Tibial nerve (tissue), 4 donors: ENCODE measurements at places on chromosomes 5 and 9. TPM values are rescaled to one million over a fixed set of nuclear protein-coding genes. Genes with fewer than 3 reads are reported as not detected.

GRCh38 chr5:157025093-157025698 is 33.7 kb downstream of the HAVCR1 start:
- H3K27me3 ChIP-seq: no peaks in the 10 kb centered on the region
- H3K4me3 ChIP-seq: no peak overlapping the region
- no peaks in the 10 kb centered on the region for H3K4me1 ChIP-seq
- DNase-seq: no peak

NINJ1 gene
- 65.9 TPM for total RNA-seq

GRCh38 chr9:84845956-84846900 is 176.7 kb downstream of the NTRK2 start:
- no peaks in the 10 kb centered on the region for H3K4me1 ChIP-seq
- no peak overlapping the region for H3K27ac ChIP-seq
- no peaks in the 10 kb centered on the region for H3K27me3 ChIP-seq
- H3K4me3 ChIP-seq: no peak overlapping the region
- DNase-seq: no peak

RANBP3L gene
- total RNA-seq: 21.6 TPM

- H3K36me3 ChIP-seq: no peaks in the 10 kb centered on the region
- H3K27me3 ChIP-seq: no peaks in the 10 kb centered on the region
- DNase-seq: no peak
- no peak overlapping the region for H3K4me3 ChIP-seq
- H3K27ac ChIP-seq: no peak overlapping the region
These were observed 197.1 kb upstream of the HCN1 start for GRCh38 chr5:45893309-45893708.

DNA sequence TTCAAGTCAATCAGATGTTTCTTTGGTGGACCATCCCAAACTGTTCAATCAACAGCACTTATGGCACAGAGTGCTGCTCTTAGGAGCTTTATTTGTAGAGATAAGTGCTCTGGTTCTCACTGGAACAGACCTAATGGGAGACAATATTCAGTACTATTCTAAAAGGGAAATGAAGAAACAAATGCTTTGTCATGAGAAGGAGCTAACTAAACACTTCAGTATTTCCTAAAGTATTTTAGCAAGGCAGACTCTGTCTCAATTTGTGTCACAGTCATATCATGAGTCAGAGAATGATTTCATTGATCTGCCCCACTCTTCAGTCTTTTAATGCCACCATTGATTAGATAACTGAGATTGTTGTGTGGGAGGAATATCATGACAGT is 175.3 kb downstream of the SLF1 start:
- H3K27me3 ChIP-seq: no peaks in the 10 kb centered on the region
- H3K4me1 ChIP-seq: no peaks in the 10 kb centered on the region
- H3K27ac ChIP-seq: peak overlapping the region; percentile 79
- H3K4me3 ChIP-seq: no peak overlapping the region
- H3K36me3 ChIP-seq: no peaks in the 10 kb centered on the region

- no peak overlapping the region for H3K27ac ChIP-seq
- no peaks in the 10 kb centered on the region for H3K27me3 ChIP-seq
- DNase-seq: no peak
- H3K4me1 ChIP-seq: no peaks in the 10 kb centered on the region
- H3K36me3 ChIP-seq: no peaks in the 10 kb centered on the region
- no peak overlapping the region for H3K4me3 ChIP-seq
These were observed 160.9 kb upstream of the SLC30A5 start for GRCh38 chr5:68932830-68933434.

TLX3 gene
- not detected for total RNA-seq

- no peaks in the 10 kb centered on the region for H3K36me3 ChIP-seq
- H3K27me3 ChIP-seq: no peaks in the 10 kb centered on the region
- no peak overlapping the region for H3K4me3 ChIP-seq
- no peak overlapping the region for H3K27ac ChIP-seq
- peaks cover 41% of the 10 kb centered on the region for H3K4me1 ChIP-seq
These were observed 821 bp upstream of the VCP start for GRCh38 chr9:35073279-35073612.

GRCh38 chr9:108552459-108553040 is 303.2 kb downstream of the ACTL7B start:
- no peaks in the 10 kb centered on the region for H3K27me3 ChIP-seq
- H3K27ac ChIP-seq: no peak overlapping the region
- H3K4me3 ChIP-seq: no peak overlapping the region
- no peak for DNase-seq

NMUR2 gene
- total RNA-seq: not detected

SOWAHA gene
- 0.44 TPM for total RNA-seq

SAXO1 gene
- not detected for total RNA-seq

APBA1 gene
- total RNA-seq: 14.4 TPM

DNA sequence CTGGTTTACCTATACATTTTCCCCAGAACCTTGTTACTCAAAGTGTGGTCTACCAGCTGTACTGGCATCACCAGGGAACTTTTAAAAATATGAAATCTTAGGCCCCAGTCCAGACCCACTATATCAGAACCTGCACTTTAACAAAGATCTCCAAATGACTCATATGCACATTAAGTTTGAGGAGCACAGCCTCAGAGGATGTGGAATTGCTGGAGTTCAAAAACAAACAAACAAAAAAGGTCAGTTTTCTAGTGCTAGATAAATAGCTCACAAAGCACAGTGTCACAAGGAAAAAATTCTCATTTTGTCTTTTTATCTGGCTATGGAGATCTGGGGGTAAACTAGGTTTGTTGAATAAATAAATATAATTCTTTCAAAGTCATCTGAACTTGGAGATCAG is 68.9 kb upstream of the ANKRD55 start:
- DNase-seq: no peak
- peaks cover 6% of the 10 kb centered on the region for H3K4me1 ChIP-seq
- no peak overlapping the region for H3K4me3 ChIP-seq
- H3K27ac ChIP-seq: no peak overlapping the region
- H3K36me3 ChIP-seq: no peaks in the 10 kb centered on the region
- no peaks in the 10 kb centered on the region for H3K27me3 ChIP-seq

ERAP2 gene
- 13.9 TPM for total RNA-seq

- no peak overlapping the region for H3K27ac ChIP-seq
- no peaks in the 10 kb centered on the region for H3K36me3 ChIP-seq
- DNase-seq: no peak
- no peak overlapping the region for H3K4me3 ChIP-seq
- H3K4me1 ChIP-seq: no peaks in the 10 kb centered on the region
These were observed 93.7 kb downstream of the ENC1 start for GRCh38 chr5:74546796-74547195.

DNA sequence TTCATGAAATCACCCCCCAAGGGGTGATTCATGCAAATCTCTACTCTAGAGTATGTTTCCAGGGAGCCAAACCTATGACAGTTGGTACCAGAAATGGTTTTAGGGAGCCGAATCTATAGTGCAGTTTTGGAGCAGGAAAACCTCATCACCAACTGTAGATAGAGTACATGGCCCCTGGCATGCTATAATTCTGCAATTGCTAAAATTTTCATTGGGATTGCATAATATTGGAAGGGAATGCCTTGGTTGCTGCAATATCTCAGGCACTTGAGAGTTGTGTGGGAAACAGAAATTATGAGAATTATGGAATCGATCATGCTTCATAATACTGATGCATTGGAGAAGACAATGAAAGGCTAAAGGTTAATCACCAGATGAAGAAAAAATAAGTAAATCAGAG is 148.2 kb upstream of the PLPPR1 start:
- DNase-seq: no peak
- no peak overlapping the region for H3K27ac ChIP-seq
- no peaks in the 10 kb centered on the region for H3K27me3 ChIP-seq
- H3K4me1 ChIP-seq: no peaks in the 10 kb centered on the region
- no peak overlapping the region for H3K4me3 ChIP-seq

DNA sequence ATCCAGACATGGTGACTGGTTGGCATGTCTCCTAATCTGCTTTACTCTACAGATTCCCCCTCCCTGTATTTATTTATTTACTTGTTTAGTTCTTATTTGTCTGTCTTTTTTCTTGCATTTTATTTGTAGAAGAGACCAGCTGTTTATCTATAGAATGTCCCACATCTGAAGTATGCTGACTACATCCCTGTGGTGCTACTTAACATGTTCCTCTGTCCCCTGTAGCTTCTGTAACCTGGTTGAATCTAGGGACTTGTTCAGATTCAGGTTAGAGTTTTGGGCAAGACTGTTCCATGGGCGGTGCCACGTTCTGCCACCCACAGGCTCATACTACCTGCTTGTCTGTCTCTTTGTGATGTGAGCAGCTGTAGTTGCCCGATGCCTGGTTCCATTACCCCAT is 23.5 kb downstream of the DUSP1 start:
- H3K27ac ChIP-seq: no peak overlapping the region
- H3K4me3 ChIP-seq: no peak overlapping the region
- no peaks in the 10 kb centered on the region for H3K4me1 ChIP-seq

COL15A1 gene
- total RNA-seq: 34.3 TPM

- no peaks in the 10 kb centered on the region for H3K4me1 ChIP-seq
- H3K36me3 ChIP-seq: no peaks in the 10 kb centered on the region
- DNase-seq: no peak
- H3K4me3 ChIP-seq: no peak overlapping the region
- no peak overlapping the region for H3K27ac ChIP-seq
- H3K27me3 ChIP-seq: no peaks in the 10 kb centered on the region
These were observed 22.3 kb upstream of the RHOBTB3 start for GRCh38 chr5:95708876-95709275.

DNA sequence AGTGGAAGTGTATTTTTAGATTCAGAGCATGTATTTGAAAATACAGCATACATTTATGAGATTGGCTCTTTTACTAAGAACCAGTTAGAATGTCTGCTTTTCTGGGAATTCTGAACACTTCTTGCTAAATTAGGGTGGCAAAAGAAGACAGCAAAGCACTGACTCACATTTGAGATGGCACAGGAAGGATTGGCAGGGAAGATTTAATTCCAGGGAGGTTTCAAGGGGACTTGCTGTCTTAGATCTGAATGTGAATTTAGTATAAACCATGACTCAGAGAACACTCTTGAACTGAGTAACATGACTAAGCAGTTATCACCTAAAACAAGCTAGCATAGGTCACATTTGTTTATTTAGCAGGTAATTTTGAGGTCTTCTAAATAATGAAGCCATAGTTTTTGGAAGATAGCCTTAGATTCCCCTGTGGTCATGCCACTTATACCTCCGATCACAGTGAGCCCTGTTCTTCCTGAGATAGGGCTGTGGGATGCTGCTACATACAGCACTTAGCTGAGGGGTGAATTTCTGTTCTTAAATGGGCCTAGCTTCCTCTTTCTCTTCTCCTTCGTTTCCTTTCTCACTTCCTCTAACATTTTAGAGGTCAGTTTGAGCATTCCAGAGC is 173.8 kb downstream of the PCSK1 start:
- peak overlapping the region; percentile 67 for H3K27ac ChIP-seq
- no peaks in the 10 kb centered on the region for H3K4me1 ChIP-seq
- no peak for DNase-seq

ARHGEF37 gene
- 53.0 TPM for total RNA-seq

PCDH1 gene
- 19.9 TPM for total RNA-seq

DNA sequence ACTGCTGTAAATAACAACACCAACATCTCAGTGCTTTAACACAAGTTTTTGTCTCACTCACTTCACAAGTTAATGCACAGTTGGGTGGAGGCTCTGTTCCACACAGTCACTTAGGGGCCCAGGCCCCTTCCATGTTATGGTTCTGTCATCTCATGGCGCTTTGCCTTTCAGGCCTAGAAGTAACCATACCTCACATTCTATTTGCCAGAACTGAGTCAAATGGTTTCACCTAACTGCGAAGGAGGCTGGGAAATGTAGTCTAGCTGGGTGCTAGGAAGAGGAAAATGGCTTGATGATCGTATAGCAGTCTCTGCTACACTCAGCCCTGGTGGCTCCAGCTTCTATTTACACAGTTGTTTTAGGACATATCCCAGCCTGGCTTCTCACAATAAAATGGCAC is 23.1 kb upstream of the MVB12B start:
- H3K4me3 ChIP-seq: no peak overlapping the region
- H3K27me3 ChIP-seq: no peaks in the 10 kb centered on the region
- no peak overlapping the region for H3K27ac ChIP-seq
- DNase-seq: no peak
- no peaks in the 10 kb centered on the region for H3K4me1 ChIP-seq

DNA sequence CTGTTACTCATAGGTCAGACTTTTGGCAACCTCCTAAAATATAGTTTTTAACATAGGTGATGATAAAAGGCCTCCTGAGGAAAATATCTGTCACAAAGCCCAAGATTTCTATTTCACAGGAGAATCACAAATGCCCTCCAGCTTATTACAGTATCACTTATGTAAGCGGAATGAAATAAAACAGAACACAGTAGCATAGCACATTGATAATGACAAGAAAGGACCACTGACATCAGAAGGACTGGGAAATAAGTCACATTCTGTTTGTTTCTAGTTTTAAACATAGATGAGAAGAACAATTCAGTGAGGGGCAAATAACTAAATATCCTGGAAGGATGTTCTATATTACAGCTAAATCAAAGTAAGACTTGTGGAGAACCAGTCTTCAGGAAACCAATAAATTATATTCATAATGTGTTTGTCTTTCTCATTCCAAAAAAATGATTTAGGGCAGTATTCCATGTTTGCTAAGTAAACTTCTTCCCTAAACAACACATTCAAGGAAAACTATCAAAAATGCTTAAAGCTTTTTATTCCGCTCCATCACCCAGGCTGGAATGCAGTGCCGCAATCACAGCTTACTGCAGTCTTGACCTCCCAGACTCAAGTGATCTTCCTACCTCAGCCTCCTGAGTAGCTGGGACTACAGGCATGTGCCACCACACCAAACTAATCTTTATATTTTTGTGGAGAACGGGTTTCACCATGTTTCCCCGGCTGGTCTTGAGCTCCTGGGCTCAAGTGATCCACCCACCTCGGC is 20.8 kb upstream of the CTNNAL1 start:
- peaks cover 18% of the 10 kb centered on the region for H3K36me3 ChIP-seq
- H3K4me3 ChIP-seq: no peak overlapping the region
- H3K27ac ChIP-seq: peak overlapping the region; percentile 89
- DNase-seq: no peak
- no peaks in the 10 kb centered on the region for H3K27me3 ChIP-seq

DNA sequence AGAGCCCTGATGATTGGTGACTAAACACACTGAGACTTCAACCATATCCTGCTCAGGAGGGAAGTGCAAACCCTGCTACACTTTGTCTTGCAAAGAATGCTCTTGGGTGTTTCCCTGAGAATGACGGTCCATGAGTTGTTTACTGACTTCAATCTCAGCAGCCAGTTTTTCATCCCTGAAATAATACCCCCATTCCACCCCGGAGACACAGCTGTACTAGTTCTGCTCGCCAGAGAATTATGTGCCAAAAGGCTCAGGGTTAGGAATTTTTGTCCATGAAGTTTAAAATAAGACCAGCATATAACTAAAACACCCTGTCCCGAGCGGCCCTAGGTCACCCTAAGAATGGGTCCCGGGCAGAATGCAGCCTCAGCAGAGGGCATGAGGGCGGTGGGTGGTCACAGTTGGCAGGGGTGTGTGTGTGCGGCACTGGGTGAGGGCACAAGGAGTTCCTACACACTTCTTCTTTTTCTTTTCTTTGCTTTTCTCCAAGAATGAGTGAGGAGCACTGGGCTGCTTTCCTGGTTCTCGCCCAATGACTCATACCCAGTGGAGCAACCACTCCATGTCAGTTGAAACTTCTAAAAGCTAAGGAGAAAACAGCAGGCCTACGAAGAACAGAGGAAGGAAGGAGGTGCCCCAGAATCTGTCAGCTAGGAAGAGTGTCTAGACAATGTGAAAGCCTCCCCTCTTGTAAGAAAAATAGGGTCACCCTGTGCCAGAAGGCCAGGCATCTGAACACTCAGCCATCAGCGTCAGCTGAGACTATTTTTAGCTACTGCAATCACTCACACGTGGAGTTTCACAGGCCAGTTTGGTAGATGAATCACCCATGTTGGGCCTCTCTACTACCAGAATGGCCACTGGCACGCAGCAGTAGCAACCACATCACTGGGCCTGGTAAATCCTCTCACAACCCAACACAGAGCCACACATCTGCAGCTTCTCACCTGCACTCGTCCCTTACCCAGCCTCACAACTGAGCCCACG is 105.9 kb downstream of the DPYSL3 start:
- H3K27ac ChIP-seq: peak overlapping the region; percentile 87
- H3K36me3 ChIP-seq: no peaks in the 10 kb centered on the region
- no peaks in the 10 kb centered on the region for H3K27me3 ChIP-seq
- no peak overlapping the region for H3K4me3 ChIP-seq
